Hepatocyte (in vitro differentiated cells): ENCODE measurements at places on chromosomes 4 and X. TPM values are rescaled to one million over a fixed set of nuclear protein-coding genes. Genes with fewer than 3 reads are reported as not detected.

Gene TMEM255A
- 0.68 and 2.2 TPM in 2 replicates for polyA plus RNA-seq

Gene DMP1
- polyA plus RNA-seq = not detected in 2 replicates

Gene GIMD1
- not detected in 2 replicates for polyA plus RNA-seq

Gene FAM149A
- polyA plus RNA-seq = 3.7 and 6.9 TPM in 2 replicates

Gene ZBED1
- polyA plus RNA-seq = 25.9 and 26.4 TPM in 2 replicates

Gene STK32B
- polyA plus RNA-seq = 0.51 and 1.00 TPM in 2 replicates

Gene UGT2A1
- not detected in 2 replicates for polyA plus RNA-seq

Gene AVPR2
- polyA plus RNA-seq = not detected in 2 replicates

Gene SRP72
- 74.9 and 79.4 TPM in 2 replicates for polyA plus RNA-seq

Gene SYTL4
- polyA plus RNA-seq = 2.6 and 3.4 TPM in 2 replicates

Gene PWWP3B
- 14.3 and 15.3 TPM in 2 replicates for polyA plus RNA-seq

GRCh38 chr4:165369522-165369921 lies 9.3 kb upstream of the CPE start:
- no peaks in the 10 kb centered on the region for H3K27me3 ChIP-seq
- H3K36me3 ChIP-seq = no peaks in the 10 kb centered on the region
- no peak overlapping the region for H3K4me3 ChIP-seq
- H3K4me1 ChIP-seq = peaks cover 8% of the 10 kb centered on the region
- peak overlapping the region; percentile 37 for H3K27ac ChIP-seq
- DNase-seq = peak; percentile 52

GRCh38 chr4:13521047-13521446 lies 23.3 kb downstream of the NKX3-2 start:
- H3K4me1 ChIP-seq = no peaks in the 10 kb centered on the region
- H3K36me3 ChIP-seq = no peaks in the 10 kb centered on the region
- DNase-seq = no peak
- no peak overlapping the region for H3K4me3 ChIP-seq
- H3K27me3 ChIP-seq = peaks cover 65% of the 10 kb centered on the region
- no peak overlapping the region for H3K27ac ChIP-seq

DNA sequence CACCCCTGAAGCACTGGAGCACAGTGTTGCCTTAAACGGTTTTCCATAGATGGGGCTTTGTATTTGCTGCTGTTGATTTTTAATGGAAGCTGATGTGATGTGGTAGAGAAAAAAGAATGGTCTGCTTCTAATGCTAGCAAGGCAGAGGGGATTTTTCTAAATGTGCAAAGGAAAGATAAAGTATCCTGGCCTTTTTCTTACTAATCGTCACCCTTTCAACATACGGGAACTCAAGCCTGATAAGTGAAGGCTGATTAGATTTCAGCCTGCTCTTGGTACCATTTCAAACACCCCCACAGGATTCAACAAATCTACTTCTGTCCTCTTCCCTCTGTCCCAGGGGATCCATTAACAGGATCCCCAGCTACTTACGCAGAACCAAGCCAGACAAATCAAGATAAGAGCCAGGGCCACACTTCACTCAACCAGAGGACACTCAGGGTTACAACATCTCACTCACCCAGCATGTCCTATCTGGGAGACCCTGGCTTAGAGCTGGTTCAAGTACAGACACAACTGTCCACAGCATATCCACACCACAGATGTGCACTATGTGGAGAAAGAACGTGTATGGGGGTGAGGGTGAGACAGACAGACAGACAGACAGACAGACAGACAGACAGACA lies 180.0 kb downstream of the SH3KBP1 start:
- no peaks in the 10 kb centered on the region for H3K27me3 ChIP-seq
- no peaks in the 10 kb centered on the region for H3K36me3 ChIP-seq
- no peak for DNase-seq

DNA sequence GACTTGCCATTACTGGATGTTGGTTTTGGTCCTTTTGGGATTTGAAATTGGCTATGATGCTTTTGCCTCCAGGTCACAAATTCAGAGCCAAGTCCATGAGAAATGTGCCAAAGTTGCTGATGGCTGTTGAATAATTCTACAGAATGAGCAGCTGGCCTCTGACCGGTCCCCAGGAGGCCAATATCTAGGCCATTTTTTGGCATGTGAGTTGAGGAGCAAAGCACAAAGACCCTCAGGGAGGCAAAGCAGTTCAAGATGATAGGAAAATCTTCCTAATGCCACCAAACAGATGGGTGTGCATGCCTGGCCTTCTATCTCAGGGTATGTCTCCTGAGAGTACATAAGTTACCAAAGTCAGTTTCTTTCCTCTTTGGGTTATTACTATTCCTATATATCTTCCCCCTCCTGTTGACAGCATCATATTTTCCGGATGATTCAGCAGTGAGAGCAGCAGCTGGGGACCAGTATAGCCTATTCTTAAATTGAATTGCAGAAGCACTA lies 44.4 kb downstream of the SEL1L3 start:
- no peaks in the 10 kb centered on the region for H3K4me1 ChIP-seq
- no peak for DNase-seq
- H3K4me3 ChIP-seq = no peak overlapping the region

DNA sequence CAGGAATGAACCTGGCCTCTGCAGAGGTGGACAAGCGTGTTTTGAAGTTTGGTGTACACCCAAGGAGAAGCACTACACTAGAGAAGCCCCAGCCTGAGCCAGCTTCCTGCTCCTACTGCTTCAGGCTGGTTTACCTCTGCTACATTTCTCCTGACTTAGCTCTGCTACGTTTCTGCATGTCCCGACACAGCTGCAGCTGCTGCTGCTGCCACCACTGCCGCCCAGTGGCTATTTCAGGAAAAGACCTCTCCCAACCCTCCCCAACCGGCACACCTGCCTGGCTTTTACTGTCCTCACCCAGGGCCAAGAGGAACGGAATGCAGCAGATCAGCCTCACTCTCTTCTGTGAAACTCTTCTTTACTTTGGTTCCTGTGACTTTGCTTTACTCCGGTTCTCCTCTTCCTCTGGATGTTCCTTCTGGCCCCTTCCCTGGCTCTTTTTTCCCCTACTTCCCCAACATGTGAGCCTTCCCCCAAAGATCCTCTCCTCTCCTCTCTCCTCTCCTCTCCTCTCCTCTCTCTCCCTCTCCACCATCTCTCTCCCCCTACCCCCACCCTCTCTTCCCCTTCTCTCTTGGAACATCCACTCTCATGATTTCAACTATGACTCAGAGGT lies 3.1 kb upstream of the P2RY4 start:
- H3K36me3 ChIP-seq = no peaks in the 10 kb centered on the region
- peak; percentile 73 for DNase-seq
- no peak overlapping the region for H3K4me3 ChIP-seq

DNA sequence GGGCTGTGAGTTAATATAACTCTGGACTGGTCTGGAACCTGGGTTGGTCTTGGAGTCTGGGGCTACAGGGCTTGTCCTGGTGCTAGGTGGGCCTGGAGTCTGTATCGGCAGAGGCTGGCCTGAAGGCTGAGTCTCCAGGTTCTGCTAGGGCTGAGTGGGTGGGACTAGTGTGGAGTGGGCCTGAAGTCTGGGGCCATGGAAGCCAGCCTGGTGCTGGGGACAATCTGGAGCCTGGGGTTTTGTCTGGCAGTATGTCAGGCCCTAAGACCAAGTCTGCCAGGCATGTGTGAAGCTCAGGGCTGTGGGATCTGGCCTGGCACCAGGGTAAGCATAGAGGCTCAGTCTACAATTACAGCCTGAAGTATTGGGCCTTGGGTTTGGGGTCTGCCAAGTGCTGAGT lies 742.6 kb upstream of the GRIA3 start:
- no peaks in the 10 kb centered on the region for H3K27me3 ChIP-seq
- H3K36me3 ChIP-seq = no peaks in the 10 kb centered on the region
- DNase-seq = no peak
- H3K4me3 ChIP-seq = no peak overlapping the region
- peaks cover 4% of the 10 kb centered on the region for H3K4me1 ChIP-seq

DNA sequence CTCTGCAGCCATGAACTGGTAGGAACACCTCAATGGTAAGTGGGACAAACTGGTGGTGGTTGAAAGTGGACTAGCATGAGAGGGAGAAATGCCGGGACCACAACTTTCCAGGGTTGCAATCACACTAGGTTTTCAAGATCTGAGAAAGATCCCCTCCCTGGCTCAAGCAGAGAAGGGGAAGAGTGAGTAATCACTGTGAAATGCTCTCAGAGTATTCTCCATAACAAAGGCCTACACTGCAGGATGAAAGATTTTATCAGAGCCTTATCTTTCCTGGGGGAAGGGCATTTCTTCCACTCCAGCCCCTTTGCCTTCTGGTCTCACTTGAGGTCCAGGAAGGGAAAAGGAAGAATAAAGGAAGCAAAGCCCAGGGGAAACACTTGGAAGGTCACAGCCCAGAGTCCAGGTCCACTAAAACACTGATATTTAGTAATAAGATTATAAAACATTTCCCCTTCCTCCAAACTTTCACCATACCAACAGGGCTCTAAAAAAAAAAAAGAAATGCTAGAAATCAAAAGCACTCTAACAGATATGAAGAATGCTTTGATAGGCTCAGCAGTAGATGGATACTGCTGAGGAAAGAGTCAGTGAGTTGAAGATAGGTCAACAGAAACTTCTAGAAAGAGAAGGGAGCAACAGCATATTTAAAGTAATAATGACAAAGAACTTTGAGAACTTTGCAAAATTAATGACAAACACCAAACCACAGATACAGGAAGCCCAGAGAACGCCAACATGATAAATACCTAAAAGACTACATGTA lies 95.9 kb downstream of the WDFY3 start:
- H3K4me3 ChIP-seq = no peak overlapping the region
- peak; percentile 40 for DNase-seq
- H3K36me3 ChIP-seq = no peaks in the 10 kb centered on the region

GRCh38 chrX:67353651-67354370 lies 190.0 kb upstream of the AR start:
- H3K4me1 ChIP-seq = no peaks in the 10 kb centered on the region
- no peaks in the 10 kb centered on the region for H3K27me3 ChIP-seq
- H3K4me3 ChIP-seq = no peak overlapping the region
- H3K36me3 ChIP-seq = no peaks in the 10 kb centered on the region
- no peak for DNase-seq
- no peak overlapping the region for H3K27ac ChIP-seq

GRCh38 chr4:92600638-92601037 lies 296.9 kb downstream of the GRID2 start:
- H3K36me3 ChIP-seq = no peaks in the 10 kb centered on the region
- no peak overlapping the region for H3K27ac ChIP-seq
- DNase-seq = no peak

- no peaks in the 10 kb centered on the region for H3K4me1 ChIP-seq
- H3K4me3 ChIP-seq = no peak overlapping the region
- no peak overlapping the region for H3K27ac ChIP-seq
These were observed 70.8 kb downstream of the ADRA2C start for GRCh38 chr4:3836756-3837601.

DNA sequence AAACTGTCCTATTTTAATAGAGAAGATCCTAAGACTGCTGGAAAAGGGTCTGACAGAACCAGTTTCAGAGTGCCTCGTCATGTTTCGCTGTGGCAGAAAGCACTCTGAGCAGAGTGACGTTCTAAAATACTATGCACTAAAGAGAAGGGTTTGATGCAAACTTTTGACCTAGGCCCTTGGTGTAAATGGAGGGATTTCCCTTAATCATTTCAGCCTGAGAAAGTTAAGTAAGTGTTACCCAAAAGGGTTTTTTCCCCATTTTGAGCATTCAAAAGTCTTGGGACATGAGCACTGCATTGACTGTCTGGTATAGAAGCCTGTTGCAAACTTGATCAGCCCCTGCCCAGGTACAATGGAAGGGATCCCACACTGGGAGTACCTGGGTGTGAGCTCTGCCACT lies 157.5 kb upstream of the ATOH1 start:
- no peaks in the 10 kb centered on the region for H3K27me3 ChIP-seq
- no peak for DNase-seq
- no peaks in the 10 kb centered on the region for H3K36me3 ChIP-seq

GRCh38 chr4:18981234-18981615 lies 959.7 kb upstream of the LCORL start:
- no peak overlapping the region for H3K4me3 ChIP-seq
- H3K27me3 ChIP-seq = no peaks in the 10 kb centered on the region
- no peaks in the 10 kb centered on the region for H3K36me3 ChIP-seq

- no peaks in the 10 kb centered on the region for H3K4me1 ChIP-seq
- H3K4me3 ChIP-seq = no peak overlapping the region
- DNase-seq = no peak
- no peak overlapping the region for H3K27ac ChIP-seq
- no peaks in the 10 kb centered on the region for H3K27me3 ChIP-seq
These were observed 16.9 kb downstream of the AWAT2 start for GRCh38 chrX:70032792-70033191.

DNA sequence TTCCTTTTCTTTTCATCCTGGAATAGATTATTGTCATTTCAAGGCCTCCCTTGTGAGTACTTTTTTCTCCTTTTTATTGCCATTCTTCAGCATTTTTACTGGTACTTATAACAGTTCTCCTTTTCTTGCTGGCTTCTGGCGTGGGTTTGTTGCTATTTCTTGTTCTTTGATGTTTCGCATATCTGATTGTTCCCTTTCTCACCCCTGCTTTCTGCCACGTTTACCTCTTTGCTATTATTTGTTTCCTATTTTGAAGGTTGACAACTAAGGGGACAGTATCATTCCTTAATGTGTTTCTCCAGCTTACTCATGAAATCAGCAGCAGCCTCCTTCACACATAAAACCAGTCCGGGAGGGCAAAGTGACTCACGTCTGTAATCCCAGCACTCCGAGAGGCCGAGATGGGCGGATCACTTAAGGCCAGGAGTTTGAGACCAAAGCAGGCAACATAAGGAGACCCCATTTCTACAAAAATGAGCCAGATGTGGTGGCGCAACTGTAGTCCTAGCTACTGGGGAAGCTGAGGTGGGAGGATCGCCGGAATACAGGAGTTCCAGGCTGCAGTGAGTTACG lies 72.6 kb downstream of the DMD start:
- peak; percentile 42 for DNase-seq
- H3K27me3 ChIP-seq = no peaks in the 10 kb centered on the region
- peaks cover 4% of the 10 kb centered on the region for H3K4me1 ChIP-seq
- no peaks in the 10 kb centered on the region for H3K36me3 ChIP-seq
- H3K27ac ChIP-seq = no peak overlapping the region

- no peak overlapping the region for H3K27ac ChIP-seq
- H3K4me3 ChIP-seq = no peak overlapping the region
- no peak for DNase-seq
- H3K4me1 ChIP-seq = no peaks in the 10 kb centered on the region
- no peaks in the 10 kb centered on the region for H3K27me3 ChIP-seq
These were observed 97.2 kb upstream of the EOLA2 start for GRCh38 chrX:150035531-150035930.

- H3K36me3 ChIP-seq = no peaks in the 10 kb centered on the region
- no peak for DNase-seq
These were observed 30.0 kb downstream of the OTUD6A start for GRCh38 chrX:70092247-70092646.

DNA sequence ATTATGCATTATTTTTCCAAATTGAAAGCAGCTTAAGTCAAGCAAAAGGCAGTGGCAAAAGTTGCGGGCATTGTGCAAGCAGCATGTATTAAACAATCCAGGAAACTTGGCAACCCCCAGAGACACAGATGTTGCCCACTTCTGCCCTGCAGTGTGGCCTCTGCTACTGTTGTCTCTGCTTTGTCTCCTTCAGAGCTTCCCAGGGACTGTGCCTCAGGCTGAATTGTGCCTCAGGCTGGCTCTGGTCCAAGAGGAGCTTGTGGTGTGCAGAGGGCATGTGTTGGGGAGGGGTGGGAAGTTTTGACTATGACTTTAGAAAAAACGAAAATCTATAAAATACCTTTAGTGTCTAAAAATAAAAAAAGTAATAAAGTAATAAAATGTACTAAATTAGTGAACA lies 201.4 kb downstream of the CCSER1 start:
- H3K4me3 ChIP-seq = no peak overlapping the region
- H3K36me3 ChIP-seq = no peaks in the 10 kb centered on the region
- no peaks in the 10 kb centered on the region for H3K27me3 ChIP-seq
- peaks cover 3% of the 10 kb centered on the region for H3K4me1 ChIP-seq
